ENCODE measurements at places on chromosomes 4 and X. TPM values are rescaled to one million over a fixed set of nuclear protein-coding genes. Genes with fewer than 3 reads are reported as not detected.

DNA sequence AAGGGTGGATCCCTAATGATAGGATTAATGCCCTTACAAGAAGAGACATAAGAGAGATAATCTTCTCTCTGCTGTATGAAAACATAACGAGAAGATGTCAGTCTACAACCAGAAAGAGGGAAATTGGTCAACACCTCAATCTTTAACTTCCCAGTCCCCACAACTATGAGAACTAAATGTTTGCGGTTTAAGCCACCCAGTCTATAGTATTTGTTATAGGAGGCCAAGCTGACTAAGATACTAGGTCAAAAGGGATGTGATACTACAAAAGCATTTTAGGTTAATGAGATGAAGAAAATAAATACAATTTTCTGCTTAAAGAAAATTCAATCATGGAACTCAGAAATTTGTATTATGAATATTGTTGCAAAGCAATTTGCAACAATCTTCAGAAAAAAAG, 55.4 kb upstream of the LHFPL1 start:
- no peak for ATAC-seq

DNA sequence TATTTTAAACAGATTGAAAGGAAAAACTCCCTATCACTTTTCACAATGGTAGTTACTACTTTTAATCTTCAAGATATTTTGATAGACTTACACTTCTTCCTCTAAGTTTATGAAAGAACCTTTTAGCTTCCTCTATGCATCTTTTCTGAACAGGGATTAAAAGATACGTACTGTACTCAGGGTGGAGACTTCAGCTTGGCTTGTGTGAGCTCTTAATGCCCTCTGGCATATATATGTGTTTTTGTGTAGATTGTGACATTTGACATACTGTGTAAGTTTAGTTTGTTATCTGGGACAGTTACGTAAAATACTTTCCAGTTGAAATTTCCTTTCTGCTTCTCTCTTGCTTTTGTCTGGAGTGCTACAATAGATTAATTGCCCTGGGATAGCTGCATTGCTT, 109.3 kb upstream of the NUDT6 start:
- no peak for ATAC-seq

DNA sequence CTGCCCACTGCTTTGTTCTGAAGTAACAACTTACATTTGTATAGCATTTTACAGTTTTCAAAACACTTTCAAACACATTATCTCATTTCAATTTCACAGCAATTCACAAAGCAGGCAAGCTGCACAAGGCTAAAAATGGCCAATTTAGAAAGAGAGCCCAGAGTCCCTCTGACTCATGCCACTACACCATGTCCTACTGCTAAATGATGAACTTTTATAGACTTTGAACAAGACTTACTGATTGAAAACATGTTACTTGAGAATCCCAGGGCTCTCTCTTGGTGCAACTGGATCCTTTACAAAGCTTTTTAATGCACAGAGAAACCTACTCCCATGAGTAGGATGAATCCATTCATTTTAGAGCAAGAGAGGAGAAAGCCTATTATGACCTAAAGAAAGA, 5.8 kb upstream of the G3BP2 start:
- no peak for ATAC-seq

GRCh38 chr4:39526765-39527295, 409 bp downstream of the UGDH start:
- peak; percentile 59 for ATAC-seq

GRCh38 chr4:32847461-32847860, 2127.3 kb downstream of the PCDH7 start:
- no peak for ATAC-seq

DNA sequence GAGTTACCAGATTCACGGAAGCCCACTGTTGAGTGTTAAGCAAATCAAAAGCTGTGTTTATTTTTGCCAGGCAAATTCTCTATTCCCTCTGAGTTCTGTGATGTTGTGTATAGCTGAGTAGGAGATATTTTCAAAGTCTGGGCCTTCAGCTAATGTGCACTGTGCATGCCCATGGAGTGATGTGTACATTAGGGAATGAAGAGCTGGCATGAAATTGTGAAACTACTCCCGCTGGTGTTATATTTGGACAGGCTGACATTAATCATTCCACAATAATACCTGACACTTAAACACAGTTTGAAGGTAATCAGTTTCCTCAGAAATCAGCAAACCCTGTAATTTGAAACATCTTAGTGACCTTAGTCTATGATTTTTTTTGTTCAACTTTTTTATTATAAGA, 88.1 kb upstream of the MBNL3 start:
- ATAC-seq, result no peak

DNA sequence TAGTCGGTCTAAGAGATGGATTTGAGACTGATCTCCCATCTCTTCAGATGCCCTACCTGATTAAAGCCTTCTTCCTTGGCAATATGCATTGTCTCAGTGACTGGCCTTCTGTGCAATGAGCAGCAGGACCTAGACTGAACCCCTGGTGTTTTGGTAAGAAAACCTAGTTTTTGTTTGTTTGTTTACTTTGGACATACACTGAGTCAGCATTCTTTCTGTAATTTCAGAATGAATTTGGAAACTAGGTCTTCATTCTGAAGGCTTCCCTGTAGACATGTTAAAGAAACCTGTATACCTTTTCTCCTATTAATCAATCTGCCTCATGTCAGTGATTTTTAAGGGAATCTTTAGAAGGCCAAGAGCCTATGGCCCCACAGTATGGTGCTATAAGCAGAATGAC, 597.5 kb upstream of the HTR2C start:
- no peak for ATAC-seq

DNA sequence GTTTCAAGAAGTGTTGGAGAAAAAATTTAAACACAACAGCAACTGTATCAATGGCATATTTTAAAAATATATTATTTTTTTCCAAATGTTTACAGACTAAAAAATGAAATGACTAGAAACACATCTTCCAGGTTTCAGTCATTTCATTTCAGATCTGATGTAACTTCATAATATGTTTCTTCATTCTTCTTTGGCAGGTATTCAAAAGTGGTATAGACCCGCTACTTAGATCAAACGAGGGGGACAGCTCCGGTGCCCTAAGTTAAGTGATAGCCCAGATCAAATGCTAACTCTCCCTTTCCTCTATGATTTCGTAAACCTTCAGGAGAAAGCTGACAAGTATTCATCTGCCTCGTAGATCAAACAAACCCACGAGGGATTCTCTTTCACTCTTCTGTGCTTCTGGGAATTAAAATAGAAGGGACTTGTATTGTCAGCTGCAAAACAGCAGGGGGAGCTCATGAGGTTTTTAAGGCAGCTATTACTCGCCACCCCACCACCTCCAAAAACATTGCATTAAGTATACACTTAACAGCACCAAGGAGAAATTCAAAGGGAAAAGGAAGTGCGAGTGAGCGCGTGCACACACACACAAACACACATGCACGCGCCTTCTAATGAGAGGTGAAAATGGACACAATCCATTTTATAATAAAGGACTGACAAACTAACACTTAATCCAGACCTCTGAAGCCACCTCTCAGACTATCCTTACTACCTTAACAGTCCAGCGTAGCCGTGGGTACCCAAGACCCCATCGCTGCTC, 21.4 kb downstream of the HELT start:
- ATAC-seq, result peak; percentile 78

DNA sequence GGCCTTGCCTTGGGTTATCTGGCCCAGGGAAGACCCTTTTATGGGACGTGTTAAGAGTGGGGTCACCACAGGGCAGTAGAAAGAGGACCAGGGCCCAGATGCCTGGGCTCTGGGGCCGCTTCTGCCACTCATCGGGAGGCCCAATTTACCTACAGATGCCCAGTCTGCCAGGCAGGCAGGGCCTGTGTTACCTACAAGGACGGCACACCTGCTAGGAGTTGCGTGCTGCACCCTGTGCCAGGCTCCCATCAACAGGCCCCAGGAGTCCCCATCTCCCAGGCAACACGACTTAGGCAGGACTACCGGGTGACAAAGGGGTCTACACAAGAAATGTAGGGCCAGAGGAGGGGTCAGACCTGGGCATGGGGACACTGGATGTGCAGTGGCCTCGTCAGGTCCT, 34.6 kb downstream of the WDR1 start:
- no peak for ATAC-seq

- no peak for ATAC-seq
These were observed 74.6 kb upstream of the MID1IP1 start for GRCh38 chrX:38726612-38727011.

DNA sequence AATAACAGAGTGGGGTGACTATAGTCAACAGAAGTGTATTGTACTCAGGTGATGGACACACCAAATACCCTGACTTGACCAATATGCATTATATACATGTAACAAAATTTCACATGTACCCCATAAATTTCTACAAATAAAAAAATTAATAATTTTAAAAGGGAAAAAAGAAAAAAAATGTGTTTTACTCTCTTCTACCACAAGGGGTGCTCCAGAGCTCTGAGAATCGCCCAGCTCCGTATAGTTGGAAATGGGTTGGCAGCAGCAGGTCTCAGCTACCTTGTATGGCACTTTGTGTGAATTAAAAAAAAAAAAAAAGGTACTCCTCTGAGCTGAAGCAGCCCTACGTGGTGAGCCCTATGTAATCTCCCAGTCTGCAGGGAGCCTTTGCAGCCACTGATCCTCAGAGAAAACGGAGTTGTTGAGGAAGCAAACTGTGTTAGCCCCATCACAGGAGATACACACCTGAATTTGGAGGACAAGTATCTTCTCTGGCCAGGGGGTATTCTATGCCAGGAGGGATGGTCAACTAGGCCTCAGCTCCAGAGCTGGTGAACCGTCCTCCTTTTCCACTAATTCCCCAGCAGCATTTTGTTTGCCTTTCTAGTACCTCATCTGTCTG, 17.2 kb upstream of the POLA1 start:
- peak; percentile 25 for ATAC-seq

DNA sequence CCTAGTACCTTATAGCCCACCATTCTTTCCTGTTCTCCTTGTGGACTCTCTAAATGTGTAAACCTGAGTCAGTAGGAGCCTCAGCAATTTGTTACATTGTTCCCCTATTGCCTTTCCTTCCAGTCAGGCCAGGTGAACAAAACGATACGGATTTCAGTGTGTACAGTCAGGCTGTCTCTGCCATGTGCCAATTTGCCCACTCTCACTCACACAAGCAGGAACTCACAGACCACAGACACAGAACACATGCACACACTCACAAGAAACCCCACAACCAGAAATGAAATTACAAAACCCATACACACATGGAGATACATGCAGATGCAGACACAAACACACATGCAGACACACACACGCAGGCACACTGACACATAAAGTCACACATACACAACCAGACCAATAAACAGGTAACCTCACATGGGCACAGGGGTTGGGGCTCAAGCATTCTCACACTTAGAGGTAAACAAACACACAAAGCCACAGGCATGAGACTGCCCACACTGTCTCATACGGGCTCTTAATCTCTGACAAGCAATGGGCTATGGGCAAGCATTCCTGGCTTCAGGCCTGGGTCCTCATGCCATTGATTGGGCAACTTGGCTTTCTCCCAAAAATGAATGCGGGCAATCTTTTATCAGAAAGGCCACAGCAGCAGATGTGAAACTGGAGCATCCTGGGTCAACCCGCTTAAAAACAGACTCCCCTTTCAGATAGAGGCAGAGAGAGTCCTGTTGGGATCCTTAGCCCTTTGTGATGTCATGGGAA, 68.7 kb downstream of the NBDY start:
- ATAC-seq, result no peak

- no peak for ATAC-seq
These were observed 407.0 kb downstream of the KLHL4 start for GRCh38 chrX:87924619-87925018.

- no peak for ATAC-seq
These were observed 147.0 kb downstream of the PDLIM5 start for GRCh38 chr4:94598758-94599157.

DNA sequence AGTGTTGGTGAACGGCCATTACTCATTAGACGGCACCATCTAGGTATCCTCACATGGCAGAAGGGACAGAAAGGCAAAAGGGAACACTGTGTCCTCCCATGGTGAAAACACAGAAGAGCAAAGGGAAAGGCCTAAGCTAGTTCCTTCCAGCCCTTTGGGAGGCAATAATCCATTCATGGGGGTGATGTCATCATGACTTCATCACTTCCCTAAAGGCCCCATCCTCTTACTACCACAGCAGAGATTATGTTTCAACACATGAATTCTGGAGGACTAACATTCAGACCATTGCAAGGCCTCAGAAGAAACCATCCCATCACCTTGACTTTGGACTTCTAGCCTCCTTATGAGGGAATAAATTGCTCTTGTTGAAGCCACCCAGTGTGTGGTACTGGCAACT, 238.2 kb downstream of the MGST2 start:
- no peak for ATAC-seq

DNA sequence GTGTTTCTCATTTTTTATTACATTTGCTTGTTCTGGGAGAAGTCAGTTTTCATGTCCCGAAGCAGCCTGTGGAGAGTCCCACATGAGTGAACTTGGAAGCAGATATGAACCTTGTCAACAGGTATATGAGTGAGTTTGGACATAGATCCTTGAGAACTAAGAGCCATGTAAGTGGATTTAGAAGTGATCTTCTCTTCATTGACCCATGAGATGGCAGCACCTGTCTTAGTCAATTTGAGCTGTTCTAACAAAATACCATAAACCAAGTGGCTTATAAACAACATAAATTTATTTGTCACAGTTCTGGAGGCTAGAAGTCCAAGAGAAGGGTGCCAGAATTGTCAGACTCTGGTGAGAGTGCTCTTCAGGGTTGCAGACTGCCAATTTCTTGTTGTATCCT, 1043.8 kb downstream of the ADGRL3 start:
- ATAC-seq, result no peak

DNA sequence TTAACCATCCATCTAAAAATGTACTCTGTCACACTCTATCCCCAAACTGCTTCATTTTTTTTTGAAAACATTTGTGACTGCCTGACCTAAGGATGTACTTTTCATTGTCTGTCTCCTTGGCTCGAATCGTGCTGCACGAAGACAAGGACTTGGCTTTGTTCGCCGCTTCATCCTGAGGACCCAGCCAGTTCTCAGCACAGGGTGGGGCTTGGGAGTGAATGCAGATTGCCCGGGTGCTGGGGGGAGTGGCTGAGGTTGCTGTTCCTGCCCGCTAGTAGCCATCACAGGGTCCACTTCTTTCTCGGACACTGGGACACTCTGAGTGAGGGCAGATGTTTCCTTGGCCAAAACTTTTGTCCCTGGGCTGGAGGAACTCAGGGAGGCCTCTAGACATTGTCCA, 70.1 kb upstream of the CLCN4 start:
- ATAC-seq, result no peak

DNA sequence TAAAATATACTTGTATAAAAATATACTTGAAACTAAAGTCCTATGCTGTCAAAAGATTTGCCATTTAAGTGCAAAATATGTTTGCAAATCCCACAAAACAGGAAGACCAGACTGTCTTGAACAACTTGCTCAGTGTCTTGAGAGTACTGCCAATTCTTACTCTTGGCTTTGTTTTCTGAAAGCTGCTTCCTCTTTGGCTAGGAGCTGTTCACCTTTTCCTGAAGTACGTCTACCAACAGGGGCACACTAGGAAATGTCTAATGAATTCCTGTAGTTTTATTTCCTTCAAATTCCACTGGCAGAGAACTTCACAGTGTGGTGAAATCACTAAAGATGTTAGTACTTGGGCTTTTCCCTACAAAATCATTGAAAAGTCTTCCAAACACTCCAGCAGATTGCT, 46.4 kb upstream of the ABCG2 start:
- no peak for ATAC-seq

GRCh38 chr4:77025643-77026321, 50.0 kb downstream of the CCNI start:
- no peak for ATAC-seq

GRCh38 chr4:13409324-13409723, 74.8 kb downstream of the RAB28 start:
- no peak for ATAC-seq

The ASB11 gene
- 0.67 TPM for total RNA-seq

The DGKK gene
- total RNA-seq, result not detected

The ADRA2C gene
- total RNA-seq, result 8.7 TPM

The BGN gene
- total RNA-seq, result 49.4 TPM

The IQSEC2 gene
- total RNA-seq, result 25.7 TPM

The KIAA1210 gene
- not detected for total RNA-seq
